ENCODE measurements at places on chromosomes 3 and 15.
A peak's percentile ranks its signal among the peaks of the same experiment; 100 is the strongest.

GRCh38 chr3:61903074-61903473 lies 341.7 kb downstream of the PTPRG start:
- DNase-seq, result no peak

GRCh38 chr3:141875893-141876380 lies 506 bp upstream of the ATP1B3 start:
- peak; percentile 85 for DNase-seq

GRCh38 chr3:30269751-30270445 lies 336.5 kb upstream of the TGFBR2 start:
- DNase-seq, result no peak

DNA sequence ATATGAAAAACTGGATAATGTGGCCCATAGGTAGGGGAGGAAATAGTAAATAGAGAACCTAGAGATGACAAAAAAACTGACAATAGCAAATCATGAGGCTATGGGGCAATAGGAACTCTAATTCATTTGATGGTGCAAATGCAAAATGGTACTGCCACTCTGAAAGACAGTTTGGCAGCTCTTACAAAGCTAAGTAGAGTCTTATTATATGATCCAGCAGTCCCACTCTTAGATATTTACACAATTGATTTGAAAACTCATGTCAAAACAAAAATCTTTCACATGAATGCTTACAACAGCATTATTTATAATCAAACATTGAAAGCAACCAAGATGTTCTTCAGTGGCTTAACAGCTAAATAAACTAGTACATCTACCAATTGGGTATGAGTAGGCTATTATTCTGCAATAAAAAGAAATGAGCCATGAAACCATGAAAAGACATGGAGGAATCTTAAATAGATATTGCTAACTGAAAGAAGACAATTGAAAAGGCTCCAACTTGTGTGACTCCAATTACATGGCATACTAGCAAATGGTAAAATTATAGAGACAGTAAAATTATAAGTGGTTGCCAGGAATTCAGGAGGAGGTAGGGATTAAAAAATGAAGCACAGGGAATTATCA lies 321.8 kb upstream of the STAC start:
- no peak for DNase-seq

GRCh38 chr3:127651516-127652172 lies 21.1 kb upstream of the ABTB1 start:
- DNase-seq, result no peak

- no peak for DNase-seq
These were observed 4.2 kb downstream of the RAP2B start for GRCh38 chr3:153166206-153166605.

GRCh38 chr3:162142511-162142910 lies 645.9 kb downstream of the OTOL1 start:
- no peak for DNase-seq

- no peak for DNase-seq
These were observed 221.6 kb upstream of the LMCD1 start for GRCh38 chr3:8279886-8280550.
